ENCODE measurements at places on chromosomes 2 and 18. TPM values are rescaled to one million over a fixed set of nuclear protein-coding genes. Genes with fewer than 3 reads are reported as not detected.

DNA sequence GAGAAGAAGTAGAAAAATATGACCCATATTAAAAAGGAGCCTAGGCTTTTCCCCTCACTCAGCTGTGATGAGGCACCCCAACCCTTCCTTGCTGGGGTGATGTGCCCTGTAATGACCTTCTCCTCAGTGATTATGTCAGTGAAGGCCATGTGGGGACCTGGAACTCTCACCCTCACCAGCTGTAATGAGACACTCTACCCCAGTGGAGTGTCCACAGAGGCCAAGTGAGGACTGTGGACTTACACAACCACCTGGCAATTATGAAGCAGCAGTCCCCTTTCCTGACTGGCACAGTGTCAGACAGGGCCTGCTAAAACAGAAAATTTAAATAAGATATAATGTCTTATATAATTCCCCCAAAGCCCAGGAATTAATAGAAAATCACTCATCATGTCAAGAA lies 54.2 kb downstream of the SEMA4F start:
- no peak for DNase-seq

The ESPNL gene
- 0.90 TPM for polyA plus RNA-seq

DNA sequence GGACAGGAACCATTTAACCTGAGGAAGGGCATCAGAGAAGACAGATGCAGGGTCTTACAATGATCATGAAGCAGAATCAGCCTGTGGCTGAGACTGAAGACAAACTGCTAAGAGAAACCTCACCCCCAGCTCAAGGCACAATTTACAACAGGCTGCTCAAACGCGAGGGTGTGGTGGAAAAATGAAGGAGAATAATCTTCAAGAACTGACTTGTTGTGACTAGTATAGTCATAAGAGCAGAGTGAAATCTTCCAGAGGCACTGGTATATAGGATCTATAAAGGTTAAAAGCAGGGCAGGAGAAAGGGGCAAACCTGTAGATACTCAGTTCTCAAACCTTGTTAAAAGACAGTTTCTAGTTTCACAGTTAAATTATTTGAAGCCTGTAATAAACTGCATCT lies 1155.8 kb upstream of the TMEFF2 start:
- no peak for DNase-seq

The TP53I3 gene
- polyA plus RNA-seq = 32.0 TPM

DNA sequence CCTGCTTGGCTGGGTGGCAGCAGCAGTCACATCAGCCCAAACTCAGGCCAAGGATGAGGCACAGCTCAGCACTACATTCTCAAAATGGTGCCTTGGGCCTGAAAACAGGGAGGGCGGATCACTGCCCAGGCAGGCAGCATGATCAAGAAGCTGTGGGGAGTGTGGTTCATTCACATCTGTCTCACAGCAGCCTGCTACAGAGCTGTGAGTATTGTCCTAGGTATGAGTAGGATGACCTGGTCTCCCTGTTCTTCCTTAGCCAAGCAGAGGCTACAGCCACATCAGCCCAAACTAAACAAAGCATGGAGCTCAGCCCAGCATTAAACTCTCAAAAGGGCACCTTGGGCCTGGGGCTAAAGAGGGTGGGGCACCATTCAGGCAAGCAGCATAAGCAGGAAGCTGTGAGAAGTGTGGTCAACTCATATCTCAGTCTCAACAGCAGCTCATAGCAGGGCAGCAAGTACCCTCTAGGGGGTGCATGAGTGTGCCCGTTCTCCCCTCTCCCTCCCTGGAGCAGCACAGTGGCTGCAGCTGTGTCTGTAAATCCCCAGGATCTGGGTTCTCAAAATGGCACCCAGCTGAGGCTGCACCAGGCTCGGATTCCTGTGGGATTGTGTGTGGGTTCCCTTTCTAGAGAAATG lies 139.6 kb downstream of the TRABD2A start:
- DNase-seq = no peak

The PPP1R1C gene
- polyA plus RNA-seq = 9.7 TPM

DNA sequence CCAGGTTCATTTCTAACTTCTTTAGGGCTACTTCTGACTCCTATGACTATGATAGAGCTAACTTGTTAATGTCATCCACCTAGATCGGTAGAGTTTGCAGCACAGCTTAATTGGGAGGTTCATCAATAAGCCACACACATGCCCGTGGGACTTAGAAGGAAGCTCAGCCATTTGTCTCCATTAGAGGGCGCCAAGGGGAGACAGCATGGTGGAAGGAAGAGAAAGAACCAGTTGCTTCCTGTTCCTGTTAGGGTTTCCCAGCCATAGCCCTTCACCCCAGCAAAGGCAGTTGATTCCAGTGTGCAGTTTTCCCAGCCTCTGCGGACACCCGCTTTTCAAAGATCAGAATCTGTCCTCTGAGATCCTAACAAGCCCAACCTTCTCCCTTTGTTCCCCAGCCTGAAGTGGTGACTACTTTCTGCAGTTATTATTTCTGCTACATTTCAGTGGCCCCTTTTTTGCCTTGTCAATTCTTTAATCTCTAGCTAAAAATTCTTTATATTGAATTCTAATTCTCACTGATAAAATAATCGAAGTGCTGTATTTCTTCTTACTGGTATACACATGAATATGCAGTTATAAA lies 30.3 kb downstream of the MAIP1 start:
- DNase-seq = no peak

- DNase-seq = no peak
Observed at GRCh38 chr2:70250434-70250833, 2.0 kb upstream of the TIA1 start.

GRCh38 chr2:133500917-133501316 lies 67.3 kb downstream of the NCKAP5 start:
- no peak for DNase-seq

DNA sequence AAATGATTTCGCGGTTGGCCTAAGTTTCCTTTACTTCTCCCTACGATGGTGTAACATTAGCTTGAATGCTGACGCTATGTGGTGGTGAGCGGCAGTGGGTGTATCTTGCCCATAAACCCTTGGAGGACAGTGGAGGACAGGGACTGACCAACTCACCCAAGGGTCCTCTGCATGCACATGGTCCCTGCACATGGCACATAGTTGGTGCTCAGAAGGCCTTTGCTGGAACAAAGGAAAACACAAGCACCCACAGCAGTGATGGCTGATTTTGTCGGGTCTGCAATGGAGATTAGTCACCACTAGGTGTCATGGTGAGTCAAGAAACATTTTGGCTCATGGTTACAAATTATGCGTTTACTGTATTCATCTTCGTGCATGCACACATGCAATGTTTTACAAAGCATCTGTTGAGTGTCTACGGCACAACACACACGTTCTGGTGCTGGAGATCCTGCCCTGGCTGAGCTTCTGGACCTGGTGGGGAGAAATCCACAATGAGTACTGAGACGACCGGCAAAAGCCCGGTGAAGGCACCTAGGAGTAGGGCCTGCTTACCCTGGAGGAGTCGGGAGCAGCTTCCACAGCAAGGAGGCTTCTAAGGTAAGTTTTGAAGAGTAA lies 44.0 kb downstream of the PDCL3 start:
- peak; percentile 80 for DNase-seq

The PLEKHH2 gene
- 16.2 TPM for polyA plus RNA-seq

DNA sequence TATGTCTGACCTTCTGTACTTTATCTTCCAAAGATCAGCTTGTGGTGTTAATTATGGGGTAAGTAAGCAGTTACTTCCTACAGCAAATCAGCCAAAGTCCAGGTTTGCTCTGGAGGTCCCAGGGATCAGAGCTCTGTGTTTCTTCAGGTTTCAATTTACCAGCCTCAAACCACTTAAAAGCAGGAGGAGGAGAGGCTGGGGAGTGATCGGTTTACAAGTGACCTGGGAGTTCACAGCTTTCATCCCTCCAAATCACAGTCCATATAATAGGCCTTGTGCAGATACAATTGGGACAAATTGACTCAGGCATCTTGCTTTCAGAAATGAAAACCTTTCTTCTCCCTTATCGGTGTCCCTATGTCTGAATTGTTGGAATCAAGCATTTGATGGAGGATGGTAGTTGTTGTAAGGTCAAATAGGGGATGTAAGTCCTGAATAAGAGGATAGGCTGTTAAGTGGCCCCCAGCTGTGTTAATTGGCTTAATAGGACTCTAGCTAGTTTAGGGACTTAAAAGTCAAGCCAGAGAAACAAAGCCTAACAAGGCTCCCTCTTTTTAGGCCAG lies 188.0 kb upstream of the NT5C1B start:
- no peak for DNase-seq

GRCh38 chr18:64851726-64852125 lies 702.8 kb upstream of the LINC00305 start:
- DNase-seq = no peak
